ENCODE measurements at places on chromosomes 4 and X. TPM values are rescaled to one million over a fixed set of nuclear protein-coding genes. Genes with fewer than 3 reads are reported as not detected.

DNA sequence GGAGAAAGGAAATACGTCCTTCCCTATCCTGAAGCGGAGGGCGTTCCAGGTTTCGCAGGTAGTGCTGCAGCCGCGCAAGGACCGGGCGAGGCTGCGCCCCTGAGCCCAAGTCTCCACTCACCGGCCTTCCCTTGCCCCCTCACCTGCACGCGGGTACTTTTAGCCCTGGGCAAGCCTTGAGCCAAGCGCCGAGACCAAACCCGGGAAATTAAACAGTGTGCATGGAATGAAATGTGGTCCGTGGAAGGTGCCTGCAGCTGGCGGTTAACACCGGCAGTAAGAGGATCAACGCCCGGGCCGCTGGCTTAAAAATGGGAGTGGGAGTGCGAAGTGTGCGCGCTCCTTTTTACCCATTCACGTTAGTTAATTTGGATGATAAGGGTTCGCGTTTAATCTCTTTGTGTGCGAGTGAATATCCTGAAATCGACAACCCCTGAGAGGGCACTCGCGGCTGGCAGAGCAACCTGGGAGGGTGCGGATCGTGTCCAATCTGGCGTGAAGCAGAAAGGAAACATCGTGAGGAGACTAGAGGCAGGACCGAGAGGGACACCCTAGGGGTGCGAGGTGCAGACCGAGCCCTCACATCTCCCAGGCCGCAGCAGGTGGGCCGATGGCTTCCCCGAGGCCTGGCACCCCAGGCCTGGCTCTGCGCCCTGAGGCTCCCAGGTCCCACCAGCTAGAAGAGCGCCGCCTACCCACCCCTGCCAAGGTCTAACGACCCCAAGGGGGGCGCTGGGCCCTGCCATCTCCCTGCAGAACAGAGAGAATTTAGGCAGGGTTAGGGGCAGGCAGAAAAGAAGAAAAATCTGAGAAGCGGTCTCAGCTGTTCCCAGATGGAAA, 2.0 kb upstream of the HELT start:
- H3K4me3 ChIP-seq: no peak overlapping the region
- peaks cover 11% of the 10 kb centered on the region for H3K4me1 ChIP-seq
- H3K27me3 ChIP-seq: peaks cover 57% of the 10 kb centered on the region
- no peak overlapping the region for H3K27ac ChIP-seq
- no peaks in the 10 kb centered on the region for H3K36me3 ChIP-seq

GRCh38 chrX:153999359-154000037, 20.2 kb downstream of the IRAK1 start:
- peak overlapping the region; percentile 46 for H3K4me3 ChIP-seq
- H3K4me1 ChIP-seq: peaks cover 5% of the 10 kb centered on the region
- H3K36me3 ChIP-seq: no peaks in the 10 kb centered on the region
- no peak overlapping the region for H3K27ac ChIP-seq
- DNase-seq: no peak

GRCh38 chrX:120457766-120458180, 11.3 kb downstream of the LAMP2 start:
- peak; percentile 74 for DNase-seq
- no peaks in the 10 kb centered on the region for H3K27me3 ChIP-seq
- H3K27ac ChIP-seq: peak overlapping the region; percentile 62
- H3K36me3 ChIP-seq: peaks cover 5% of the 10 kb centered on the region
- H3K4me3 ChIP-seq: no peak overlapping the region

GRCh38 chr4:153724606-153725005, 35.2 kb downstream of the RNF175 start:
- H3K27me3 ChIP-seq: peaks cover 15% of the 10 kb centered on the region
- no peak for DNase-seq
- no peaks in the 10 kb centered on the region for H3K4me1 ChIP-seq
- no peak overlapping the region for H3K4me3 ChIP-seq

- H3K4me1 ChIP-seq: no peaks in the 10 kb centered on the region
- H3K27me3 ChIP-seq: no peaks in the 10 kb centered on the region
- H3K4me3 ChIP-seq: no peak overlapping the region
Measured at GRCh38 chrX:148133105-148133725, 152.1 kb downstream of the FMR1NB start.

DNA sequence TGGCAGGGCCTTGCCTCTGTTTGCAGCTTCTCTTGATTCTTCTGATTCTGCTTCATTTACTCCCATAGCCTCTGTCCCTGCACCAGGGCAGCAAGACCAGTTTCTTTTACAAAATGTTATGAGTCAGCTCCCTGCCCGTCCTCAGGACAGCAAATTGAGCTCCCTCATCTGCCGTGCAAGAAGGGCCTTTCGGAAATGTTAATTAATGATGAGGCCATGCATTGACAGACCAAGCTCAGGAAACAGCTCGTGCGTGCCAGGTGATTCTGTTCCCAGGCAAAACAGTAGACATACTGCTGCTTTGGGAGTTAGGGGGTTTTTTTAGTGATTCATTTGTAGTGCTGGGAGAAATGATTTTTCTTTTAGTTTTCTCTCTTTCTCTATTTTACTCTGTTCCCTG, 231.7 kb downstream of the FBXW7 start:
- no peak overlapping the region for H3K27ac ChIP-seq
- H3K36me3 ChIP-seq: no peaks in the 10 kb centered on the region
- H3K27me3 ChIP-seq: peaks cover 2% of the 10 kb centered on the region
- peaks cover 13% of the 10 kb centered on the region for H3K4me1 ChIP-seq
- no peak for DNase-seq
- H3K4me3 ChIP-seq: no peak overlapping the region

DNA sequence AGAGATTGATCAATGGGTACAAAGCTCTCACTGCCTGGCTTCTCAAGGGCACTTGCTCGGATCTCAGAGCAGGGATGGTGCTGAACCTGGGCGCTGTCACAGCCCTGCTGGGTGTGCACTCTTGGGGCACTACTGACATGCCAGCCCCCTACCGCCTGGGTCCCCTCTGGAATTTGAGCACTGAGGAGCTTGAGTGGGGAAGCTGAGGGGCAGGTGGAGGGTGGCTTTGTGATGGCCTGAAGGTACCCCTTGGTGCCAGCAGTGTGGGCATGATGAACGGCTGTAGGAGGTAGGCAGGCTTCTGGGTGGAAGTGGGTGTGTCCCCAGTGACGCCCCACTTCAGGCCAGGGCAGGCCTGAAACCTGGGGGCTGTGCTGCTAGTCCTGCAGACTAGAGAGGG, 379.1 kb upstream of the GRID2 start:
- no peak overlapping the region for H3K4me3 ChIP-seq
- H3K4me1 ChIP-seq: no peaks in the 10 kb centered on the region
- no peak overlapping the region for H3K27ac ChIP-seq
- H3K27me3 ChIP-seq: no peaks in the 10 kb centered on the region
- no peak for DNase-seq

GRCh38 chrX:105347373-105347772, 126.9 kb upstream of the TEX13A start:
- DNase-seq: no peak
- no peaks in the 10 kb centered on the region for H3K27me3 ChIP-seq
- no peaks in the 10 kb centered on the region for H3K4me1 ChIP-seq

DNA sequence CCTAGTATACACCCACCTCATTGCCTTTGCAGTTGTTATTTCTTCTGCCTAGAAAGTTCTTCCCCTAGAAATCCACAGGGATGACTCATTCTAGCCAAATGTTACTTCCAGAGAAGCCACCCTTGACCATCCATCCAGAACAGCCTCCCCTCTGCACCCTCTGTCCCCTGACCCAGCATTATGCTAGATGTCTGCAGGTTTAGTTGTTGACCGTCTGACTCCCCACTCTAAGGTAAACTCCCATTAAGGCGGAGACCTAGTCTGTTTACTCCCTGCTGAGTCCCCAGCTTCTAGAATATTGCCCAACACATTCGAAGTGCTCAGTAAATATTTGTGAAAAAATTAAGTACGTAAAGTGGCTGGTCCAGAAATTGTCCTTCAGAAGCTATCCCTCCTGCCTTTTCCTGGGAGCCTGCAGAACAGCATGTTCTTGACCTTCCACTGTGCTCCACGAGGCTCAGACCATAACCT, 11.0 kb downstream of the SRD5A3 start:
- peaks cover 12% of the 10 kb centered on the region for H3K36me3 ChIP-seq
- no peak overlapping the region for H3K27ac ChIP-seq
- peak; percentile 33 for DNase-seq
- 0 out of 2 replicates have a peak overlapping the region, but pooled peaks have one; percentile 9 for H3K4me3 ChIP-seq
- no peaks in the 10 kb centered on the region for H3K27me3 ChIP-seq

DNA sequence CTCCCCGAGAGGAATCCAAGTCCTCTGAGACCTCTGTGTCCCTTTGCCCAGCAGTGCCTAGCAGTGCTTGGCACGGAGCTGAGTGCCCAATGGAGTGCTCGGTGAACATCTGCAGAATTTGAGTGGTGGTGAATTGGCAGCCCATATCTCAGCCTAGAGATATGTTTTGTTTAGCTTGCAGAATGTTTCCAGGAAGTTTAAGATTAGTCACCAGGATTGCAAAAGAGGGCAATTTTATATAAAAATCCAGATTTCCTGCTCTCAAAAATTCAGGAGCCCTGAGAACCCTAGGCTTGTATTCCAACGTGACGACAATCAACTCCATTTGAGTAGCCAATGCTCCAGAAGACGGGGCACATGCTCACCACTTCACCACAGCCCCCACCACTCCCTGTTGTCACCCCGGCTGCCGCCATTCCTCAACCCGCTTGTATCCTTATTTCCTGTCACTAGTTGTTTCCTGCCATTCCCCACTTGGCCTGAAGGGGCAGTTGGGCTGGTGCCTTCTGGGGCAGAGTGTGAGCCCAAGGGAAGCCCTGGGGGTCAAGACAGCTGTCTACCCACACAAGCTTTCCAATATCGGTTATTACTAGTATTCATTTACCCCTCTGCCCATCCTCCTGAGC, 116.9 kb downstream of the EFNB1 start:
- no peak overlapping the region for H3K27ac ChIP-seq
- H3K4me3 ChIP-seq: no peak overlapping the region
- peaks cover 11% of the 10 kb centered on the region for H3K27me3 ChIP-seq
- no peaks in the 10 kb centered on the region for H3K36me3 ChIP-seq

GRCh38 chr4:70747874-70748273, 26.1 kb downstream of the RUFY3 start:
- no peak for DNase-seq
- peaks cover 14% of the 10 kb centered on the region for H3K36me3 ChIP-seq
- no peak overlapping the region for H3K4me3 ChIP-seq
- peak overlapping the region; percentile 56 for H3K27ac ChIP-seq

- H3K27ac ChIP-seq: no peak overlapping the region
- H3K4me1 ChIP-seq: no peaks in the 10 kb centered on the region
- no peaks in the 10 kb centered on the region for H3K27me3 ChIP-seq
- no peak for DNase-seq
- no peaks in the 10 kb centered on the region for H3K36me3 ChIP-seq
- H3K4me3 ChIP-seq: no peak overlapping the region
Measured at GRCh38 chr4:167541286-167541685, 307.0 kb upstream of the SPOCK3 start.

DNA sequence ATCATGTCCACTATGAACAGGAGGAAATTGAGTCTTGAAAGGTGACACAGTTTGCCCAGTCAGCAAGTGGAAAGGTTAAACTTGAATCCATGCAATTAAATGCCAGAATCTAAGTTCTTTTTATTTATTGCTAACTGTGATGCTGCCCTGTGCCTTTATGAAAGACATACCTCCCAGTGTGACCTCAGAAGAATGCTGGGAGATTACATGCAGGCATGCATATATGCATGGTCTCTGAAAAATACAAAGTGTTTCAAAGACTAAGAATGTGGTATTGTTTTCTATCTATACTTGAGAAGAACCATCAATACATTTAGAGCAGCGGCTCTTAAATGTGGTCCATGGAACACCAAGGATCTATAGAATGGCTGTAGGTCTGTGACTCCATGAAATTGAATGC, 45.6 kb downstream of the CCDC149 start:
- H3K4me3 ChIP-seq: no peak overlapping the region
- no peaks in the 10 kb centered on the region for H3K27me3 ChIP-seq
- no peak for DNase-seq
- H3K36me3 ChIP-seq: peaks cover 44% of the 10 kb centered on the region
- H3K4me1 ChIP-seq: peaks cover 6% of the 10 kb centered on the region

DNA sequence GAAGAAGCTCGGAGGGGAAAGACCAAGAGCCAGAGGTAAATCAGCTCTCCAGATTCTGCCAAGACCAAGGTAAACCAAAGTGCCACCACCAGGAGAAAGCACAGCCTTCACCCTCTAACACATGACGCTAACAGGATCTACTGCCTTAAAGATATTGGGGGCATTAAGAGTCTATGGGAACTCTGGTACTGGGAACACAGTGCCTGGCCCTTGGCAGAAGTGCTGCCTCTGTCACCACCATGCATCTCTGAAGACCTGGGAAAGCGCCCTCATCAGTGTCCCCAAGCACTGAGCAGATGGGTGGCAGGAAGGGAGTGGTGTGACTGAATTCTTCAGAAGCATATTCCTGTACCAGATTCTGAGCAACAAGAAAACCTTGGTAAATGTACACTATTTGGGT, 1.3 kb downstream of the QDPR start:
- peaks cover 13% of the 10 kb centered on the region for H3K27me3 ChIP-seq
- H3K36me3 ChIP-seq: peaks cover 7% of the 10 kb centered on the region
- DNase-seq: no peak
- H3K27ac ChIP-seq: no peak overlapping the region

GRCh38 chrX:112473654-112474053, 206.1 kb downstream of the LHFPL1 start:
- no peak overlapping the region for H3K4me3 ChIP-seq
- no peaks in the 10 kb centered on the region for H3K27me3 ChIP-seq
- DNase-seq: no peak
- no peaks in the 10 kb centered on the region for H3K4me1 ChIP-seq
- H3K27ac ChIP-seq: no peak overlapping the region

GRCh38 chrX:42714981-42715700, 62.8 kb downstream of the PPP1R2C start:
- no peak overlapping the region for H3K27ac ChIP-seq
- no peaks in the 10 kb centered on the region for H3K36me3 ChIP-seq

- H3K4me3 ChIP-seq: no peak overlapping the region
- no peak for DNase-seq
- no peak overlapping the region for H3K27ac ChIP-seq
- H3K27me3 ChIP-seq: no peaks in the 10 kb centered on the region
- no peaks in the 10 kb centered on the region for H3K4me1 ChIP-seq
Measured at GRCh38 chrX:23937100-23937499, 29.3 kb downstream of the CXorf58 start.

DNA sequence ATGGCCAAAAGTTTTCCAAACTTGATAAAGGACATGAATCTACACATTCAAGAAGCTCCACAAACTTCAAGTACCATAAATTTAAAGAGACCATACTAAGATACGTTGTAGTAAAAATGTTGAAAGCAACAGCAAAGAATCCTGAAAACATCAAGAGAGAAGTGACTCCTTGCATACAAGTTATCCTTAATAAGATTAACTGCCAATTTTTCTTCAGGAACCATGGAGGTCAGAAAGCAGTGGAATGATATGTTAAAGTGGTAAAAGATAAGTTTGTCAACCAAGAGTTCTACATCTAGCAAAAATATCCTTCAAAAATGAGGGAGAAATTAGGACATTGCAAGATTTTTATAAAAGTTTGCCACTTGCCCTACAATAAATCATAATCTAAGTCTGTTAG, 43.3 kb downstream of the BMP15 start:
- H3K4me3 ChIP-seq: no peak overlapping the region
- H3K27me3 ChIP-seq: no peaks in the 10 kb centered on the region
- H3K36me3 ChIP-seq: no peaks in the 10 kb centered on the region

GRCh38 chr4:124933521-124933920, 221.0 kb upstream of the ANKRD50 start:
- no peak overlapping the region for H3K27ac ChIP-seq
- peaks cover 44% of the 10 kb centered on the region for H3K4me1 ChIP-seq
- H3K4me3 ChIP-seq: no peak overlapping the region
- H3K27me3 ChIP-seq: no peaks in the 10 kb centered on the region
- no peak for DNase-seq
- no peaks in the 10 kb centered on the region for H3K36me3 ChIP-seq

GPM6B gene
- total RNA-seq: not detected

USP51 gene
- 0.76 TPM for total RNA-seq

RELL1 gene
- total RNA-seq: 18.3 TPM

LRP2BP gene
- total RNA-seq: 0.26 TPM

TMEM150C gene
- not detected for total RNA-seq

PAGE4 gene
- total RNA-seq: not detected

PNMA3 gene
- total RNA-seq: not detected

ANOS1 gene
- 0.57 TPM for total RNA-seq

ARX gene
- total RNA-seq: not detected

DOK7 gene
- not detected for total RNA-seq

Data from HFFc6 (cell line).